NCI-H524 (cell line): ENCODE measurements at places on chromosomes 7 and 10.

DNA sequence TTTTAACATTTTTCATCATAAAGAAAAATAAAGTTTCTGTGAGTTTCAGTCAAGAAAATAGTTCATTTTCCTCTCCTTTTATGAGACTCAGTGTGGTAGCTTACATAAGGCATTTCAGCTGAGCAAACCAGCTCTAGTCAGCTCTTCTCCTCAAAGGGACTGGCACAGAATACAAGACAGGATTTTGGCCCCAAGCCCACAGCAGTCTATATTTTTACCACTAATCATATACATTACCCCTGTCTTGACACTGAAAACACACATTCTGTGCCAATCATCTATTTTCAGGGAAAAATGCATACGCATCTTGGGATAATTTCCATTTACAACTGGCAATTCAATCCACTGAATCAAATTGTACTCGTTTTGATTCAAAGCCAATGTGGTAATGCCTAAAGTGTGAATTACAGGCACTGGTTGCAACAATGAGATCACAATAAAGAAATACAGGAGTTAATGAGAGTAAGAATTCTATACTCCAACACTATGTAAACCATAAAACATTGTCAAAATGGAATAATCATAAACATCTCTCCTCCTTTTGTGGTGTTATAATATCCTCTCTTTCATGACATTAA is 186.4 kb downstream of the CACNA2D1 start:
- DNase-seq, result no peak

- no peak for DNase-seq
These were observed 76.7 kb downstream of the CHN2 start for GRCh38 chr7:29271319-29271658.

GRCh38 chr7:51802718-51803117 is 486.1 kb upstream of the COBL start:
- DNase-seq, result no peak

DNA sequence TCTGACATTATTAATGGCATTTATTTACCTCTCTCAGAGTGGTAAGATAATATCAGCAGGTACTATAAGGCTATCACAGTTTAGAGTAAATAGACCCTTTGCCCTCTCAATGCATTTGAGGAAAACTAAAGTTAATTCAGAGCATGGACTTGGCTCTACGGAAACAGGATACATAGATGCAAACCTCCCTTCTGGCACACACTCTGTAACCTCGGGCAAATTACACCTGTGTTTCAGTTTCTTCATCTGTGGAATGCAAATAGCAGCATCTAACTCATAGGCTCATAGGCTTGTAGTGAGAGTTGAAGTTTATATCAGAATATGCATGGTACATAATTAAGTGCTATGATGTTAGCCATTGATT is 5.6 kb downstream of the RAPGEF5 start:
- no peak for DNase-seq

- no peak for DNase-seq
These were observed 1.3 kb upstream of the PRKAG2 start for GRCh38 chr7:151877911-151878835.

DNA sequence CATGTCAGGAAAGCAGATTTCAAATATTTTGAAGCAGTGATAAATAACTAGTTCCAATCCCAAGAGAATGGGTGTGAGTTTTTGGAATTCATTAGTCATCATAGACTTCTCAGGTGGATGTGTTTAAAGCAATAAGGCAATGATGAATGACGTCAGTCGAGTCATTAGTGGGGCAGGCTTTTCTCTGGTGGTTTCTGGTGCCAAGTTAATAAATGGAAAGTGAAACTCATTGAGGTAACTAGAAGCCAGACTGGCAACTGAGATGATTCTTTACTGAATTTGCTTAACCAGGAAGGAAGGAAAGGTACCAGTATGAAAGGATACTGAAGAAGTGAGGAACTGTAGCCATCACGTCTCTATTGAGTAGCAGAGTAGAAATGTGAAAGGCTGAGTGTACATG is 311.0 kb downstream of the GPAM start:
- DNase-seq, result no peak
